Spinal cord (tissue), 10 donors: ENCODE measurements at places on chromosomes 6 and 20.

- DNase-seq, result no peak
These were observed 5.1 kb upstream of the HELZ2 start for GRCh38 chr20:63579017-63579694.

DNA sequence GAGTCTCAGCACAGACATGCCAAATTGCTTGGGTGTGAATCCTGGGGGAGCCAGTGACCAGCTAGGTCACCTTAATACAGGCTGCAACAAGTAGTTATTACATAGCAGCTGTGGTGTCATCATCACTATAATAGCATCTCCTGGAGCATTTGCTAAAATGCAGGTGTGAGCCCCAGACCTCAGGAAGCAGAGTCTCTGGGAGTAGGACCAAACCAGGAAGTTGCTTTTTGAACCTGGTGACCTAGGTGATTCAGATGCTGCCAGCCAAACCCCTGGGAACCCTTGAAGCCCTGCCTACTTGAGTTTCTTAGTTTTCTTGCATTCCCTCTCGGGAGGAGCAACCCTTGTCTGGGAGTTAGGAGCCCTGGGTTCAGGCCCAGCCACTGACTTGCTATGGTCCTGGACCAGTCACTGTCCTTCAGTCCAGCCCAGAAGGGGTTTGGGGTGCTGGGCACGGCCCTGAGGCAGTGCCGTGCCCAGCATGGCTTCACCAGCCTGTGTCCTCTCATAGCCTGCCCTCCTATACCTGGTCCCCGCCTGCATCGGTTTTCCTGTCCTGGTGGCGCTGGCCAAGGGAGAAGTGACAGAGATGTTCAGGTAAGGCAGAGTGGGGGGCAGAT, 39.3 kb upstream of the ID1 start:
- DNase-seq, result no peak

DNA sequence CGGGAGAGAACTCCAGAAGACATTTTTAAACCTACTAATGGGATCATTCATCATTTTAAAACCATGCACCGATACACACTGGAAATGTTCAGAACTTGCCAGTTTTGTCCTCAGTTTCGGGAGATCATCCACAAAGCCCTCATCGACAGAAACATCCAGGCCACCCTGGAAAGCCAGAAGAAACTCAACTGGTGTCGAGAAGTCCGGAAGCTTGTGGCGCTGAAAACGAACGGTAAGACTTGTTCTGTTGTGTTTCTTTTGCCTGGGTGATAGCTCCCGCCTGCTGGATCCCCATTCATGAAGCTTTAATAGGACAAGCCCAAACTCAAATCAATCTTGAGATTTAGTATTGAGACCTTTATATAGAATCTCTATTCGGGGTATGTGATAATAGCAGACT, 4.2 kb downstream of the TNFAIP3 start:
- DNase-seq, result no peak

DNA sequence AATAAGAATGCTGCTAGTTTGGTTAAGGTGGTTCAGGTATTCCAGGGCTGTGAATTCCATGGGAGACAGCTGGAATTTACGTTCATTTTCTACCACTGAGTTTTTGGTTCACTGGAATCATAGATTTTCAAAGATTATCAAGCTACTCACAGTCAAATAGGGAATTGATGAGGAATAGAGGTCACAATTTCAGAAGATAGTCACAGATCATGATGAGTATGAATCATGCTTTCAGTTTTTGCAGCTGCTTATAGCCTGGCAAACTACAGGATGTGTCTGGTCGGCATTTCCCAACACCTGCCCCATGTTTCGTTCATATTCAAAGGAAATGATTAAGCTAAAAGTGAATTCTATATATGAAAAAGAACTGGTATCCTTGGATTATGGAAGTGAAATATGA, 58.7 kb downstream of the BCKDHB start:
- DNase-seq, result no peak

GRCh38 chr6:138654715-138655634, 118.6 kb upstream of the CCDC28A start:
- no peak for DNase-seq

DNA sequence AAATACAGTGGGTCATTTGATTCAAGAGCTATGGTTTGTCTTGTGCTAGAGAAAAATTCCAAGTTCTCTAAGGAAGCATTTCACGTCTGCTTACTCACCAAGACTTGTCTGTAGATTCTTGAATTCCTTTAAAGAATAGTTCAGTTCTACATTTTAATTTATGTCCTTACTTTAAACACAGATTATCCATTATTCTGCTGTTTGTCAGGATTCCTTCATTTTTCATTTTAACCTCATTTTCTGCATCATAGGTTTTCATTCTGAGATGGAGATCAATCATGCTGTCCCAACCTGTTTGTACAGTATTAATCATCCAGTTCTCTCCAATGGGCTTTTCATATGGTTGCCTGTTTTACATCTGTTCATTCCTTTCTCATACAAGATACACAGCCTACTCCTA, 24.5 kb upstream of the POPDC3 start:
- DNase-seq, result no peak

GRCh38 chr6:166757232-166758135, 130.4 kb upstream of the RPS6KA2 start:
- DNase-seq, result no peak
